ENCODE measurements at places on chromosomes 12 and 14. TPM values are rescaled to one million over a fixed set of nuclear protein-coding genes. Genes with fewer than 3 reads are reported as not detected.

Gene KCNJ8
- total RNA-seq, result 37.1 TPM

Gene NDRG2
- 360 TPM for total RNA-seq

Gene PRICKLE1
- 7.6 TPM for total RNA-seq

DNA sequence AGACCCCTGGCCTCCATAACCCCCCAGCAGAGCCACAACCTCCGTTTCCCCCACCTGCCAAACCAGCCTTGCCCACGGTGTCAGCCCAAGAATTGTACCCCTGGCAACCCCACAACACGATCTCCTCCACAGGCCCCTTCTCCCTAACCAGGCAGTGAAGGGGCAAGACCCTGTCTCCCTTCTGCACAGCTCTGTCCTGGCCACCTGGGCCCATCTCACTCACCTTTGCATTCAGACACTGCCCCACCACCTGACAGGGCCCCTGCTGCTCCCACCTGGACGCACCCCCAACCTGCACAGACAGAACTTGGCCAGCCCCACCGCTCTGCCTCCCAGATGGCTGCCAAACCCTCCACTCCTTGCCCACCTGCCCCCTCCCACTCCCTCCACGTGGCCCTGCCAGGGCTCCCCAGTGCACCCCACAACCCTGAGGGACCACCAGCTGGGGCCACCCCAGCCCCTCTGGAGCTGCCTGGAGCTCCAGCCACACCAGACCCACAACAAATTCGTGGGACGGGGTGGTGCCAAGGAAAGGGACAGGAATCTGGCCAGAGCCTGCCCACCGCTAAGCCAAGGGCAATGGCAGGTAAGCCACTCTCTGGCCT, 11.8 kb downstream of the AHNAK2 start:
- peak overlapping the region; percentile 67 for H3K27ac ChIP-seq
- no peak for DNase-seq
- peaks cover 46% of the 10 kb centered on the region for H3K4me1 ChIP-seq
- H3K36me3 ChIP-seq, result no peaks in the 10 kb centered on the region
- no peak overlapping the region for H3K4me3 ChIP-seq

DNA sequence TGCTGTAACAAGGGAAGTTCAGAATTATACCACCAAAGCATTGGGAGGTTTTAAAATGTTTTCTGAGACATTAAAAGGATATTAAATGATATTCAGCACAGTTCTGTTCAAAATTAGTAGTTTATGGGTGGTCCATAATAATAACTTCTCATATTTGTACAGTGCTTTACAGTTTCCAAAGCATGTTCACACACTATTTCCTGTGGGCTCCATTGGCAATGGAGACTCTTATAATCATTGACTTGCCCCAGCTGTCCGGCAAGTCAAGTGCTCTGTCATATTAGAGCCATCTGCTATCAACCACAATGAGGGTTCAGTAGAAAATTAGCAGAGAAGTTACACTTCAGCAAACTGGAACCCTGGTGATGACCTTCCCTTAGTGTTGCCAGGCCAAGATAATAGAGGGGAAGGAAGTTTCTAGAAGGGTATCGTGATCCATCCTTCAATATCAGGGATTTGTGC, 526.6 kb upstream of the CCDC196 start:
- DNase-seq, result no peak
- no peaks in the 10 kb centered on the region for H3K27me3 ChIP-seq
- no peaks in the 10 kb centered on the region for H3K4me1 ChIP-seq
- H3K27ac ChIP-seq, result no peak overlapping the region
- H3K36me3 ChIP-seq, result no peaks in the 10 kb centered on the region

DNA sequence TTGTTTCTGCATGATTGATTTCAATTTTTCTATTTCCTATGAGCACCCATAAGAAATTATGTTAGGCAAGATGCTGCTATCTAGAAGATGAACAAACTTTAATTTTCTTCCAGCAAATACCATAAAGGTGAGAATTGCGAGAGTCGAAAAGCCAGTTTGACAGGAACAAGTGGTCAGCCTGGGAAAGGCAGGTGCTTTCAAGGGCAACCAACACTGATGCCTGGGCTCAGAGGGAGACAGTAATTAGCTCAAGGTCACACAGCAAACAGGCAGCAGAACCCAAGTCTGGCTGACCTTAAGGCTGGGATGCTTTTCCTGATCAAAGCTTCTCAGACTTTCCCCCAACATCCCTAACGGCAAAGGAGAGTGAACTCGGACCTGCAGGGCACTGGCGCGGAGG, 6.8 kb upstream of the OTUB2 start:
- no peak overlapping the region for H3K27ac ChIP-seq
- H3K4me3 ChIP-seq, result no peak overlapping the region
- no peaks in the 10 kb centered on the region for H3K4me1 ChIP-seq
- no peaks in the 10 kb centered on the region for H3K27me3 ChIP-seq
- DNase-seq, result no peak

Measured in right atrium auricular region (tissue), 2 donors.